ENCODE measurements at places on chromosomes 5 and 9.

DNA sequence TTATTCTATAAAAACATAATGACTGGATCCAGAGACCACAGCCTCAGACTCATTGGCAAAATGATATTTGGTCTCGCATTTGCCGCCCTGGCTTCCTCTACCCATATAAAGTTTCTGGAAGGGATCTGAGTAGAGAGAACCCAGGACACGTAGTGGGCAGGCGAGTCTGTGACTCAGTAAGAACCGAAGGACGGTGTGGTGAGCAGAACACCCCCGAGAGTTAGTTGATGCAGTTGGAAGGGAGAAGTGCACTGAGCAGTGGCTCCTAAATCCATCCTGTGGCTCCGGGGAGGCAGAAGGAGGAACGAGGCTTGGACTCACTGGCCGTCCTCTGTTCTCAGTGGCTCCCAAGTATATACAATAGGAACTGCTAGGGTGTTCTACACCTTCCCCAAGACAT lies 11.5 kb downstream of the SPRY4 start:
- no peak for DNase-seq

GRCh38 chr5:90530736-90531487 lies 1.5 kb upstream of the LYSMD3 start:
- DNase-seq = no peak

- DNase-seq = no peak
Observed at GRCh38 chr5:165410476-165410875, 1905.1 kb downstream of the MAT2B start.

DNA sequence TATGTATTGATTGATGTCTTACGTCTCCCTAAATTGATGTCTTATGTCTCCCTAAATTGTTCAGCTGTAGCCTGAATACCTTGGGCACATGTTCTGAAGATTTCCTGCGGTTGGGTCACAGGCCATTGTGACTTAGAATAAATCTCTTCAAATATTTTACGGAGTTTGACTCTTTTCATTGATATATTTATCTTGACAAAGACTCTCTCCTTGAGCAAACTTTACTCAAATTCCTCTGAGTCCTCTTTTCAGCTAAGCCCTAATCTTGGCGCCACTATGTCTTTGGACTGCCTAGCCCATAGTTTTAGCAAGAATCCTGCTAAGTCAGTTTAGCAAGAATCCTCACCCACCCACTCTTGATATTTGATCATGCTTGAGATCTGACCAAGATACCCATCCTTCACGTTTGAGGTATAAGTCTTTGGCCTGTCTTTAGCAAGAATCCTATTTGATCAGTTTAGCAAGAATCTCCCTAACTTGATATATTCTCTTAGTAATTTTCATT lies 35.3 kb upstream of the FBXL17 start:
- DNase-seq = no peak

GRCh38 chr5:140785905-140786686 lies at the start of gene PCDHA1:
PCDHA1 (plus strand) TSS chr5:140786140.
- DNase-seq = no peak

GRCh38 chr9:2362150-2362549 lies 259.4 kb upstream of the VLDLR start:
- no peak for DNase-seq

GRCh38 chr9:21294904-21295538 lies 10.1 kb downstream of the IFNA5 start:
- no peak for DNase-seq

DNA sequence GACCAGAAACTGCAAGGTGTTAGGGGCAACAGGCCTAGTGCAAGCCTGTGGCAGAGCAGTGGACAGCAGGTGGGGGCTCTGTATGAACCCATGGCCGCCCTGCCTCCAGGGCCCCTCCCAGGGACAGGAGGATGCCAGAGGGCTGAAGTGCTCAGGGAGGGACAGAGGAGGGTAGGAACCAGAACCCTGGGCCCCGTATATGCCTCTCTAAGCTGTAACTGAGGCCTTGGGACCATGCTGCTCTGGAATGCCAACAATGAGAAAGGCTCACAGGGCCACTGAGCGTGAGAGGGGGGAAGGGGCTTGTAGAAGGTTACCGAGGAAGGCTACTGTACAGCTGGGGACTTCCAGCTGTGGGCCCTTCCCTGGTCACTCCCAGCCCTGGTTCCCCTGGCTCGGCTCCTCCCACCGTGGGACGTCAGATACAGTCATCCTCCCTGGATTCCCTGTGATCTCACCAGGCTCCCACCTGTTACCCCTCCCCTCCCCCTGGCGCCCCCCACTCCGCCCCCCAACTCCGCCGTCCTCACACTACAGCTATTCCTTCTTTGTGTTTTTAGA lies 21.1 kb downstream of the AQP7 start:
- DNase-seq = no peak

All from activated CD4-positive, alpha-beta T cell treated with anti-CD3 and anti-CD28 coated beads, Interleukin-2, Interleukin-4, amounts not matched to agents 100 ng/mL and 50 ng/mL, durations not matched to agents 16 hours and 8 hours (primary cell).